AG08396 (cell line): ENCODE measurements at places on chromosomes 13 and 19.

GRCh38 chr13:44352671-44353070, 21.0 kb upstream of the SERP2 start:
- no peak for DNase-seq

DNA sequence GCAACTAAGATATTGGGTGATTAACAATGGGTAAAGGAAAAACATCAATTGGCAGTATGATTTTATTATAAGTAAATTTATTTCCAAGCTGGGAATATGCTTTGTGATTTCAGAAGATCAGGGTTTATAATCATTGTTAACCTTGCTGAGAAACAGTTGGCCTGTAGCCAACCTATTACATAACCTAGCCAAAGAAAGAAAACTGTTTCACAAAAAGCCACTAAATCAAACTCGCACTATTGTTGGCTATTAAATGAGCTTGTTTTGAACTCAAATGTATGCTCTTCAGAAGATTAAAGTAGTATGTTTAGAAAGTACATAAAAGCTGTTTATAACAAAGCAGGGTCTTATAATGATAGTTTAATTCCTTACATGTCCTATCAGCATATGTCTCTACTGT, 151.7 kb downstream of the LHFPL6 start:
- DNase-seq, result no peak

- DNase-seq, result peak; percentile 40
Measured at GRCh38 chr19:29260477-29261317, 47.7 kb upstream of the UQCRFS1 start.

GRCh38 chr19:54218259-54218658, 4.5 kb downstream of the LILRB3 start:
- DNase-seq, result no peak

DNA sequence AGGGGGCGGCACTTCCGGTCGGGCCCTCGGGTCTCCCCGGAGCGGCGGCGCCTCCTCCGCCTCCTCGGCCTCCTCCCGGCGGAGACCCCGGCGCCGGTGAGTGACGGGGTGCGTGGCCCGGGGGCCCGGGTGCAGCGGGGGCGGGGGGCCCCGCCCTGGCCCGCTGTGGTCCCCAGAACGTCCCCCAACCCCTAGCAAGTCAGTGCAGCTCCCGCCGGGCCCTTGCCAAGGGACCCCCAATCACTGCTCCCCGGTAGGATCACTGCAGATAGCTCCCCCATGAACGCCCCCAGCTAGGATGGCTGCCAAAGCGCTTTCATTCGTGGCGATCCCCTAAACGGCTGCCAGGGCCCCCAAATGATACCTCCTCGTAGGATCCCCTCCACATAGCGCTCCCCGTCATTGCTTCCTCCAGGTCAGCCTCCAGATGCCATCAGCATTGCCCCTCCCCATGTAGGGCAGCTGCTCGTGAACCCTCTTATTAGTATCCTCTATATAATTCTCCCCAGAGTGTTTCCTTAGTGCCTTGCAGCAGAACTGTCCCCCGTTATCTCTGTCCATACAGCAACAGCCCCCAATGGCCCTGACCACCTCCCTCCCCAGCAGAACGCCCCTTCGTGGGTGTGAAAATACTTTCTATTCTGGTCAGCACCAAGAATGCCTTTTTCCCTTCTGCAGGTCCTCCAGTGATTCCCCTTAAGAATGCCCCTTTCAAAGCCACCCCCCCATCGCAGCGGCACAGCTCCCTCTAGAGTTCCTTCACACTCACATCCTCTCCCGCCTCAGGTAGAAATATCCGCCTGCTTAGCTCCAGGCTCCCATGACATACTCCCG, at the start of gene ZNF865:
Gene ZNF865, plus strand, starts transcription at position 11 of the 834 bp plus-strand sequence. CDS start 7,972 bp downstream, outside the sequence.
- DNase-seq, result peak; percentile 85

DNA sequence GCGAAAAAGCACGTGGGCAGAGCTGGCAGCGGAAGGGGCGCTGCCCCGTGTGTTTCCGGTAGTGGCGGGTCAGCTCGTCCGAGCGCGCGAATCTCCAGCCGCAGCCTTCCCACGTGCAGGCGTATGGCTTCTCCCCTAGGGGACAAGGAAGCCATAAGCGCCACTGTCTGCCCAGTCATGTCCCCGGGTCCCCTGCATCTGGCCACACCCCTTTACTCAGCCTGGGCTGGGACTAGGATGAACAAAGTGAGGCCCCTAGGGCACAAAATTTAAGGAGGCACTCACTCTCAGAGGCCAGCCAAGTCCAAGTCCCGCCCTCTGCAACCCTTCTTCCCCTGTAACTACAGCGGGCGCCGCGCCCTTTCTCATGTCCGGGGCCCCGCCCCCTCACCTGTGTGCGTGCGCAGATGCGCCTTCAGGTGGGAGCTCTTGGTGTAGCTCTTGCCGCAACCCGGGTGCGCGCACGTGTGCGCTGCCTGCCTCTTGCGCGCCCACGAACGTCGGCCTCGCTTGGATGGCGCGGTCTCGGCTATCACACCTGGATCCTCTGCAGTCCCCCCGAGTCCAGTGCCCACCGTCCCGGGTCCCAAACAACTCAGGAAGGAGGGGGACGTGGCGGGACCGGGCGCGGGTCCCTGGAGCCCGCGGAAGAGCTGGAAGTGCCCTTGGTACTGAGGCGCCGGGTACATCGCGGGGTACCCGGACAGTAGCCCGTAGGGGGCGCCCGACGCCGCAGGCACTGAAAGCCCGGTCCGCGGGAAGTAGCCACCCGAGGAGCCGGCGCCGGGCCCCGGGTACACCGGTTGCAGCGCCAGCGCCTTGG, 1.9 kb downstream of the KLF1 start:
- DNase-seq, result peak; percentile 74

DNA sequence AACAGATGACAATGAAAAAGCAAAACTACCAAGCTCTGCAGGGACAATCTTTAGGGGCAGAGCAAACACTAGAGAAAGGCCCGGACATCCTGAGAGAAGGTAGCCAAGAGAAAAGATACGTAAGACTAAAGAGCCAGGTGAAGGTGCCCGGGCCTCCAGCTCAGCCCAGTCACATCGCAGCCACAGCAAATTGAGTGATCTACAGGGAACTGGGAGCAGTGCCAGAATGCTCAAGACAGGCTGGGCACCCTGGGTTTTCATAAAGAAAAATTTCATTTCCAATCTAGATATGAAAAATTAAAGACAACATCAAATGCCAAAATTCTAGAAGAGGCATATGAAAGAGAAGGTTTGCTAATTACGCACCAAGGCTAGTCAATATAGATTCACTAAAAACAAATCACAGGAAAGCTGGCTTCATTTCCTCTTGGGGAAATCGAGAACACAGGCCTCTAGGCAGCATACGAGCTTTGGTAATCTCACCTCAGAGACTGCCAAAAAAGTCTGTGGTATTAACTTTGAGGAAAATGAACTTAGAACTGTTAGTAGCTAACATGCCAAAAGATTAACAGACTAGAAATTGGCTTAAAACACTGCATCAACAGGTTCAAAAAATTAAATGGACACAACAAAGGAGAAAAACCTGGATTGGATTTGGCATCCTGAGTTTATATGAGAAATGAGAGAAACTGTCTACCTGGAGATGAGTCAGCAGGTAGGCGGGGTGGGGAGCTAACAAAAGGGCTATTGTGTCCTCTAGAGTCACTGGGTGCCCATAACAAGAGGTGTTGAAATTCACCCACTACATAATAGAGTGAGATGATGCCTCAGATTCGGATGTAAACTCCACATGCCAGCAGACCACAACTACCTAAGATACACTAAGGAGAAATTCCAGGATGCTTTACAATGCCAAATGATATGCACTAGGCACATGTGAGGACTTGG, 6.6 kb downstream of the ANKRD10 start:
- no peak for DNase-seq

DNA sequence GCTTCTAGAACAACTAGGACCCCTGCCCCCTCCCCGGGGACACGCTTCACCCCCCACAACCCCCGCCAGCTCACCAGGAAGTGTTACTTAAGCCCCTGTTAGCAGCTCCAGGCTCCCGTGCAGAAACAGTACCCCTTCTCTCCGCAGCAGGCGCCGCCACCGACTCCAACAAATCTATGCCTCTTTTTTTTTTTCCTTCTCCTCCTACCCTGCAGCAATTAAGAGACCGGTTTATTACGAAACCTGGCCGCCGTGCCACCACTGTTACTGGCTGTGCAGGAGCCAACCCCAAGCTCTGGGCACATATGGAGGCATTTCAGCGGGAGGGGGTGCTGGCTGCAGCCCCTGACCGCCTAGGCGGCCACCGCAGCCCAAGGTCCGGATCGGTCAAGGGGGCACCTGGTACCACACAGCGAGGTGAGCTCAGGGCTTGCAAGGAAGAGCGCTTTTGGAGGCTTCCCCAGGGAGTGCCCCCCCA, 2.4 kb downstream of the GADD45B start:
- DNase-seq, result peak; percentile 53

DNA sequence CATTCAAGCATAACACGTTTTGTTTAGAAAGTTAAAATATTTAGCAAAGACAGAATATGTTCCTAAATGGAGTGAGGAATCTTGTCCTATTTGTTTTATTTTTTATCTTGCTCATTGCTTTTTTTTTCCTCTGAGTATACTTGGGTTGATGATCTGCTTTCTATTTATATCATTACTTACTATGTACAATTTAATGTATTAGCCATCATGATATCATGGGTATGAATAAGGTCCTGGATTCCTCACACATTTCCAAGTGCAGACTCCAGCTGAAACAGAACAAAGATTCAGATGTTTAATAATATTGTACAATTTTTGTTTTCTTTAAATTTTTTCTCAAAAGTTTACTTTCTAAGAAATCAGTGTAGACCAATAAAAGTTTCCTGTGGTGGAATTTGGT, 388.2 kb downstream of the GPC6 start:
- no peak for DNase-seq

DNA sequence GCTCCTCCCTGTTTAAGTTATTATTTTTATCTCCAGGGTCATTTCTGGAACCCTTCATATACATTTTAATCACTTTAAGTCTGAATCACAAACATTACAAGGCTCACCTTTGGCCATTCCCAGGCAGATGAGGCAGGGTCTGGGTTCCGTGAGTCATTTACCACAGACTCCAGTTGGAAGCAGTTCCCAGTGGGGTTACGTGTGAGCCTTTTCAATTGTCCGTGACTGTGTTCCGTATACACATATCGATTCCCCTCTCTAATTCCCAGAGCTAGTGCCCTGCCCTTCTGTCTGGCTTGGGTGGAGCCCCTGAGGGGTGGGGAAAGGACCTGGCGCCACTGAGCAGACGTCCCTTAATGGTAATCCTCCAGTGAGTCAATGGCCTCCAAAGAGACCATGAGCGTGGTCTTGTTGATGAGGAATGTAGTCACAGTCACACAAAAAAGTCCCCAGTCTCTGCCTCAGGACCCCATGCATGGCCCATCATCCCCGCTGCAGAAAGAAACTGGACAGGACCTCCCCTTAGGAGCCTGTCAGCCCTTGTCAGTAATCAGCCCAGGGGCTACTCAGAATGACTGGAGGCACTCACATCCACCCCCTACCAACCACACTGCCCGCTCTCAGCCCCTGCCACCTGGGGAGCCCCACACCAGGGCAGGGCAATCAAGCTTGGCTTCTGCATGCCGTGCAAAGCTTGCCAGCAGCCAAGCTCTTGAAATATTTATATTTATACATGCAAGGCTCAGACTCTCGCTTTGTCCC, 144.4 kb downstream of the ZIC5 start:
- DNase-seq, result no peak

GRCh38 chr19:43695985-43696704, 19.7 kb upstream of the IRGC start:
- DNase-seq, result no peak

GRCh38 chr19:5893907-5894703, 9.5 kb downstream of the NDUFA11 start:
- no peak for DNase-seq

GRCh38 chr19:1146412-1146699, 27.7 kb downstream of the SBNO2 start:
- DNase-seq, result no peak

DNA sequence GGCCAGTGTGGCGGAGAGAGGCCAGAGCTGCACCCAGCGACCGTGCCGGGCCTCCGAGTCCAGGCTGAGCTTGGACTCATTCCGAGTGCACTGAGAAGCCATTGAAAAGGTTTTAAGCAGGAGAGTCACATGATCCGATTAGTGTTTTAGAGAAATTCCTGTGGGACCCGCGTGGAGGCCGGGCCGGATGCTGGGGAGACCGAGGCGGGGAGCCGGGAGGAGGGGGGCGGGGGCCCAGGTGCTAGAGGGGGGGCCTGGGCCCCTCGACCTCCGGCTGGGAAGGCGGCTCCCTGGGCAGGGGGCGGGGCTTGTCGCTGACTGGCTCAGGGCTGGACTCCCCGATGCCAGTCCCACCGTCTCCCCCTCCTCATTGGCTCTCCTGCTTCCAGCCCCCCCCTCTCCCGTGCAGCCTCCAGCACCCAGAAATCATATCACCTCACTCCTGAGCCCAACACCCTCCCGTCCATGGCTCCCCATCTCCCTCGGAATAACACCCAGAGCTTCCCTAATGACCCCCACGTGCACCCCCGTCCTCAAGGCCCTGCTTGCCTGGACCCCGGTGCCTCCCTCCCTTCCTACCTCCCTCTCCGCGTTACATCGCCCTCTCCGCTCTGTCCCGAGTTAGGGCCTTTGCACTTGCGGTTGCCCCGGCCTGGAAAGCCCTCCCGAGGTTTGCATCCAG, 5.2 kb upstream of the ZNF579 start:
- peak; percentile 75 for DNase-seq

DNA sequence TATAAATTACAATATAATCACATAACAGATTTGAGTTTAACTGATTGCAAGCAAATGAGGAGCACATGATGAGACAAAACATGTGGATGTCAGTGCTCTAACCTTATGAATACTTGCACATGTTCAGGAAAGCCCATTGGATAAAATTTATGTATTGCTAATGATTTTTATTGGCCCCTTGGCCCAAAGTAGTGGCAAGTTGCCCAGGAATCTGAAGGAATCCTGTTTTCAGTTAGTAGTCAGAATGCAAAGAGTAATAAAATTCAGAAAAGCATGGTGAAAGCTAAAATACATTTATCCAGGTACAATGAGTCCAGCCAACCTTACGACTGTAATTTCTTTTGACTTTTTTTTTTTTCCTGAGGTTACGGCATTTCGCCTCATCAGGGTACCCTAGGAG, 1539.4 kb downstream of the EFNB2 start:
- no peak for DNase-seq

DNA sequence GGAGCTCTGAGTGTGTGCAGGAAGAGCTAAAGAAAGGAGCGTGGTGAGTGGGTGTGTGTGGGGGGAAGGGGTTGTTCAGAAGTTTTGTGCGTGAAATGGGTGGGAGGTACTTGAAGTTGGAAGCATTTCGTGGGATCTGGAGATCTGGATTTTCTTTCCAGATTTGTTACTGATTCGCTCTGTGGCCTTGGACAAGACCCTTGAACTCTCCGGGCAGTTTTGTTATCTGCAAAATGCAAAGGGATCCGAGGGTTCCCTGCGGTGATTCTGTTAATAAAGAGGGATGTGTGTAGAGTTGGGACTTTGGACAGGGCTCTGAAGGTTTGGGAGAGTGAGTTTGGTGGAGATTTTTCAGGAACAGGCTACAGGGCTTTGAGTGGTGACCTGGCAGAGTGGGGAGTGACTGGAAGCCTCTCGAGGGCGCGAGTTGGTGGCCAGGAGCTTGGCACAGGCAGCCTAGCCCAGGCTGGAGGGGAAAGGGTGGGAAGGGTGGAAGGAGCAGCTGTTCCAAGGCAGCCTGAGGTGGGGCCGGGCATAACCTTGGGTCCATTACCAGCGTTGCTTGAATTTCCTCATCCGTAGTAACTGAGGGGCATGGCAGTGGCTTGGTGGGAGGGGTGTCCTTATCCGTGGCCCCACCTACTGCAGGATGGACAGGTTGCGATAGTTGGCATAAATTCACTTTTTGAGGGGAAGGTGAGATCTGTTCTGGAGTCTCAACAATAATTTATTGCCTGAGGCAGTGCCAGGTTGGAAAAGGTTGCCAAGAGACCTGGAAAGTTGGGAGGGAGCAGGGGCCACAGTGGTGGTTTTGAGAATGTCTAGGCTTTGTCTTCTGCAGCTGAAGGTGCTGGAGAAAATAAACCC, 2.1 kb downstream of the ACTN4 start:
- DNase-seq, result no peak
